ENCODE measurements at places on chromosomes 7 and 10. TPM values are rescaled to one million over a fixed set of nuclear protein-coding genes. Genes with fewer than 3 reads are reported as not detected.

Gene LEP
- total RNA-seq, result not detected

Gene PAX2
- total RNA-seq, result not detected

Gene SVIL
- 16.4 TPM for total RNA-seq

Gene ELOVL3
- total RNA-seq, result 1.3 TPM

Gene TACR2
- total RNA-seq, result 0.26 TPM

Gene COL26A1
- 1.4 TPM for total RNA-seq

Gene CALHM3
- total RNA-seq, result not detected

Gene PBLD
- 2.2 TPM for total RNA-seq

Gene CTAGE4
- total RNA-seq, result 0.72 TPM

Gene ANKRD61
- 0.39 TPM for total RNA-seq

Gene HOGA1
- 0.13 TPM for total RNA-seq

Gene FKBP6
- not detected for total RNA-seq

Gene GPR26
- not detected for total RNA-seq

Gene TLX1
- total RNA-seq, result not detected

Gene NUTM2D
- 0.56 TPM for total RNA-seq

Gene IFIT1B
- total RNA-seq, result under 0.01 TPM

Gene GPR85
- 0.24 TPM for total RNA-seq

Gene MACROH2A2
- total RNA-seq, result 30.7 TPM

Gene MYOZ1
- total RNA-seq, result 0.39 TPM

Gene CALML5
- total RNA-seq, result not detected

Gene MBL2
- not detected for total RNA-seq

Gene STOX1
- 0.48 TPM for total RNA-seq
